ENCODE measurements at places on chromosomes 2 and 18.

GRCh38 chr2:190765386-190766173, 115.0 kb upstream of the GLS start:
- DNase-seq: no peak

GRCh38 chr2:2056531-2056930, 274.5 kb downstream of the MYT1L start:
- DNase-seq: no peak

DNA sequence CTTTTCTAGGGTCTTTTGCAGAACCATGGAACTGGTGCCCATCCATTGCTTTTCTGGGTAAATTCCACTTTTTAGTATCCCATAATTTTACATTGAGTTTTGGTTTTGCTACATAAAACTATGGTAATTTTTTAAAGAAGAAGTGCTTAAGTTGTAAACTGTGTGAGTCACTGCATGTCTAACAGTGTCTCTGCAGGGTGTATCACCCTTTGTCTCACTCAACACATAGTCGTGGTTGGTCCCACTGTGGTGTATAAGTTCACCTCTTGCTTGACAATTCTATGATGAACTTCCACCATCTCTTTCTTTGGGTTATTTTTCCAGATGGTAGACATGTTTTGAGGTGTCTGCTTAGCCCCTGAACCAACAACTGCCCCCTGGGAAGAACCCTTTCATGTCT, 10.5 kb downstream of the SCTR start:
- DNase-seq: no peak

- DNase-seq: no peak
These were observed 206.6 kb downstream of the AGPS start for GRCh38 chr2:177599139-177599688.

- no peak for DNase-seq
These were observed 1268.6 kb downstream of the LRP1B start for GRCh38 chr2:140862181-140862580.

GRCh38 chr18:3212657-3213056, 7.1 kb downstream of the MYOM1 start:
- DNase-seq: no peak

GRCh38 chr2:35228584-35228983, 1127.0 kb upstream of the CRIM1 start:
- no peak for DNase-seq

DNA sequence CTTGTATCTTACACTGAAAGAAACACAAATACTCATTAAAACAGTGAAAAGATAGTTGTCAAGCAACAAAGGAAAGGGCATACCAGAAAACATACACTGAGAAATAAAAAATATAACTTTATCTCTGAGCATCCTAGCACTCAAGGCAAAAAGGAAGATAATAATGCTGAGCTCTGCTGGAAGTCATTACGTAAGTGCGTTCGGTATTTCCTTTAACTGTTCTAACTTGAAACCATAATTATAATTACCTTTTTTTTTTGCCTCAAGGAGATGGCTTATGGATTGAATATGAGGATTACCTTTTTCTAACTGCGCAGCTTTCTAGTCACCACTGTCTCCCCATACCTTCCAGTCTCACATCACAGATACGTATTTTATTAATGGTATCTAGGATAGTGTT, 308.1 kb downstream of the GBX2 start:
- DNase-seq: no peak
